B cell (primary cell): ENCODE measurements at places on chromosomes 4 and X. TPM values are rescaled to one million over a fixed set of nuclear protein-coding genes. Genes with fewer than 3 reads are reported as not detected.

DNA sequence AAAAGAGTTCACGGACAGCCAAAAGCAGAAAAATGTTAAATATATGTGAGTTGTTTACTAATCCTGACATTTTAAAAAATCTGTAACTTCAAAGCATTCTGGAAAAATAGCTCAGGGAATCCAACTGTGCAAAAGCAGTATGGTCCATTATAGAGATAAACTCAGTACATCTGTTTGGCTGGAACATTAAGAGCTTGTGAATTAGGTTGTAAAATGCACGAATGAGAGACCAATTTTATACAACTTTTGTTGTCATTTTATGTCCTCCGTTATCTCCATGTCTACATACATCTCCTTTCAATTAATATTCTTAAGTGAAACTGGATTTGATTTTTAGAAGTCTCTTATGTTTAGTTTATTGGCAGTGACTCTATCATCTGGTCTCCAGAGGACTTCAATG, 367.0 kb upstream of the ATOH1 start:
- DNase-seq, result no peak

Gene MORC4
- 1.1 and 2.0 TPM in 2 replicates for polyA plus RNA-seq

DNA sequence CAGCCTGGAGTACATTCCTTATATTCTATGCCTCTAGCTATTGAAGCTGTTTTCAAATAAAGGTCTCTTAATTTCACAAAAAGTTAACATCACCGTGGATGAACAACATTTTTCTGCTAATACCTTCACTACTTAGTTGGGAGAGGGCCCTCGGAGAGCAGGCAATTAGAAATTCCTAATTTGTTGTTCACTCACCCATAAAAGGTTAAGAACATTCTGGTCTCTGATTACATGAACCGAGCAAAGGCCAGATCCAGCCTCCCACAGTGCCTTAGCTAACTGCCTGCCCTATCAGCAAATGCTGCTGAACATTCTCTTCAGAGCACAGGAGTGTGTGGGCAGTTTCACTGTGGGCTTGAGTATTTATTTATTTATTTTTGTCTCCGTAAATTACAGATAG, 36.0 kb upstream of the TTC29 start:
- no peak for DNase-seq

DNA sequence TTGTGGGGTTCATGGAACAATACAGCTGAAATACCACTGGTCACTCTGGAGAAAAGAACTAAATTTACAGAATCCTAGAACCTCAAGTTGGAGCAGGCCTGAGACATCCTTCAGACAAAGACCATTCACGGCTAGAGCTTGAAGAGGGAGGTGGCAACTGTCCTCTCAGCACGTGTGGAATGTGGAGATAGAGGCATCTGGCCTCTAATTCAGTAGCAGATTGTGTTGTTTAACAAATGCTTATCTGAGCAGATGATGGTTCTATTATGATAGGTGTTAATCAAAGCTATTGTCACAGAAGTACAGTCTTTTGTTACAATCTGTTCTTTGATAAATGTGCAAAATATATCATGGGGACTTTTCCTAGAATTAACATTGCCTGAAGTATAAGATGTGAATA, 121.7 kb upstream of the KCNIP4 start:
- no peak for DNase-seq

Gene SMIM31
- polyA plus RNA-seq, result not detected in 2 replicates

DNA sequence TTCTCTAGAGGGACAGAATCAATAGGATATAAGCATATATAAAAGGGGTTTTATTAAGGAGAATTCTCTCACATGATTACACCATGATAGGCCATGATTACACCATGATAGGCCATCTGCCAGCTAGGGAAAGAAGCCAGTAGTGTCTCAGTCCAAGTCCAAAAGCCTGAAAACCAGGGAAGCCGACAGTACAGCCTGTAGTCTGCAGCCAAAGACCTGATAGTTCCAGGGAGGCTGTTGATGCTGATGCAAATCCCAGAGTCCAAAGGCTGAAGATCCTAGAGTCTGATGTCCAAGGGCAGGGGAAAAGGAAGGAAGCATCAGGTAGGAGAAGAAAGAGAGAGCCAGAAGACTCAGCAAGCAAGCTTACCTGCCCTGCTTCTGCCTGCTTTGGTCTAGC, 411.3 kb upstream of the EMCN start:
- no peak for DNase-seq

DNA sequence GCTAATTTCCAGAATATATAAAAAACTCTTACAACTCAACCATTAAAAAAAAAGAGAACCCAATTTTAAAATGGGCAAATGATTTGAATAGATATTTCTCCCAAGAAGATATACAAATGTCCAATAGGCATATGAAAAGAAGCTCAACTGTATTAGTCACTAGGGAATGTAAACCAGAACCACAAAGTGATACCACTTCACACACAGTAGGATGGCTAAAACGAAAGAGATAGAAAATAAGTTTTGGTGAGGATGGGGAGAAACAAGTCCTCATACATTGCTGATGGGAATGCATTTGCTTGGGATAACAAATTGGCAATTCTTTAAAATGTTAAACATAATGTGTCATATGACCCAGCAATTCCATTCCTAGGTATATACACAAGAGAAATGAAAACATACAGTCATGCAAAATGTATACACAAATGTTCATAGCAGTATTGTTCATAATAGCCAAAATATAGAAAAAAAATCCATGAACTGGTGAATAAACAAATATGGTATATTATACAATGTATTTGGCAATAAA, 5.7 kb downstream of the TCEAL3 start:
- DNase-seq, result no peak

DNA sequence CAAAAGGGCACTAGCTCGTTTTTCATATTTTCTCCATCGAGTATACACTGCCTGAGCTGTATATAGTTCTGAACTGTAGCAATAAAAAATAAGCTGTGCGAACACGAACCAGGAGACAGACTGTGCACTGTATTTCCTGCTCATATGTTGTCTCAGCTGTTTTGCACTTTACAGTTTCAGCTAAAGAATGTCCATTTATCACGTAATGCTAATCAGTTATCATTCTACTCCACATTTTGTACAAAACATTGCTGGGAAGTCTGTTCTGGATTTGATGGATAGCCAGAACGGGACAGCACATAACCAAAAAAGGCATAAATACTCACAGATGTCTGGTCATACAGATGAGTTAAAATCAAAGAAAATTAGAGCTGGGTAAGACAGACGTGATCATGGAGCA, 315.5 kb upstream of the ADGRL3 start:
- DNase-seq, result no peak

Gene PAGE2B
- not detected in 2 replicates for polyA plus RNA-seq

DNA sequence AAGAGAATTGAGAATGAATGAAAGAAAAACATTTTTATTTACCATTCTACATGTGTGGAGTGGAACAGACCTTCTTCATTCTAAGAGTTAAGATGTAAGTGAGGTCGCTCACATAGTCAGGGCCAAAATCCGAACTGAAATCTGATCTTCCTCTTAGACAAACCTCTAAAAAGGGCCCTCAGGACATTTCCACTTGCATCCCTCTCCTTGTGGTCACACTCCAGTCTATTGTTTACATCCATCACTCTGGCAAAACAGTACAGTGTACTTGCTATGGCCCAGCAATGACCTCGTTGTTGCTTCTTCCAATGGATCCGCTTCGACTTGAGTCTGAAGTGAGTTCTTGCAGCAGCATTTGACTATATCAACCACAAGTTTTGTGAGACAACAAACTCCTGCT, 54.2 kb downstream of the MOSPD2 start:
- no peak for DNase-seq

Gene CTAG2
- polyA plus RNA-seq, result not detected in 2 replicates

Gene SLITRK2
- not detected in 2 replicates for polyA plus RNA-seq

GRCh38 chrX:34881671-34882070, 60.9 kb upstream of the FAM47B start:
- DNase-seq, result no peak

GRCh38 chr4:86848732-86849619, at the start of gene SLC10A6:
TSS of gene SLC10A6 (minus strand) at chr4:86849384. CDS start at chr4:86849115, 269 bp downstream.
- DNase-seq, result no peak

GRCh38 chrX:127112726-127113125, 293.2 kb downstream of the PRR32 start:
- DNase-seq, result no peak

DNA sequence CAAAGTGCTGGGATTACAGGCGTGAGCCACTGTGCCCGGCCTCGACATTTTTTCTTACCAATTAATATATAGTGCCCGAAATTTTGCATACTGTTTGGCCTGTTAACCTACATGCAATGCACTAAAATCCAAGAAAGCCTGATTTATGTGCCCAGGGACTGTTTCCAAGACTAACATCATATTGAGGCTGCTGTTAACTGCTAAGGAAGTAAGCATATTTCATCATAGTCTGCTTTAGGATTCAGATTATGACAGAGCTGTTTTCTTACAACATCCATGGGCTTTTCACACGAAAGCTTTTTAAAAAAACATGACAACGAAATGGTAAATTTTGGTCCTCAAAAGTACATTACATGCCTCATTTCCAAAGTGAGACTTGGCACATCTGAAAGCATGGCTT, 84.4 kb downstream of the STOX2 start:
- DNase-seq, result no peak
